ENCODE measurements at places on chromosomes 12 and 14. TPM values are rescaled to one million over a fixed set of nuclear protein-coding genes. Genes with fewer than 3 reads are reported as not detected.

- DNase-seq, result no peak
- H3K4me3 ChIP-seq, result no peak overlapping the region
Measured at GRCh38 chr12:106767206-106767605, 7.3 kb upstream of the RIC8B start.

- no peak overlapping the region for H3K27ac ChIP-seq
- DNase-seq, result no peak
- peaks cover 100% of the 10 kb centered on the region for H3K27me3 ChIP-seq
Measured at GRCh38 chr12:113478351-113479011, 6.8 kb upstream of the LHX5 start.

DNA sequence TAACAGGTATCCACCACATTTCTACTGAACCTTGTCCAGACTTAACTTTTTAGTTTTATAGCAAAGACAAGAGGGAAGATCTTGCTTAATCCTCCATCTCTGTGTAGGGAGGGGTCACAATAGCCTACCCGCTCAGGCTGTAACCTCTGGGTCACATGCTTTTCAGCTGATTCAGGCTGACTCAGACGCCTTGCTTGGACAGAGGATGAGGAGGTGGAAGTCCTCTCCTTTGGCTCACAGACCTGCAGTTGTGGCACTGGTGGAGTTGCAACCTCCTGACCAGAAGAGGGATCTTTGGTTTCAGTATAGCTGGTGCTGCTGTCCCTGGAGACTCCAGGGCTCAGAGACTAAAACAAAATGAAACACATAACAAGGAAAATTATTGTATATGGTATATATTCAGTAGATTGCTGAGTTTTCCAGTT, 16.2 kb downstream of the ACIN1 start:
- no peaks in the 10 kb centered on the region for H3K4me1 ChIP-seq
- peaks cover 75% of the 10 kb centered on the region for H3K36me3 ChIP-seq
- H3K27me3 ChIP-seq, result no peaks in the 10 kb centered on the region
- peak overlapping the region; percentile 7 for H3K27ac ChIP-seq
- H3K4me3 ChIP-seq, result no peak overlapping the region

GRCh38 chr12:119615518-119616475, 22.2 kb downstream of the TMEM233 start:
- H3K4me1 ChIP-seq, result no peaks in the 10 kb centered on the region
- H3K36me3 ChIP-seq, result no peaks in the 10 kb centered on the region
- no peaks in the 10 kb centered on the region for H3K27me3 ChIP-seq
- no peak for DNase-seq
- no peak overlapping the region for H3K4me3 ChIP-seq

DNA sequence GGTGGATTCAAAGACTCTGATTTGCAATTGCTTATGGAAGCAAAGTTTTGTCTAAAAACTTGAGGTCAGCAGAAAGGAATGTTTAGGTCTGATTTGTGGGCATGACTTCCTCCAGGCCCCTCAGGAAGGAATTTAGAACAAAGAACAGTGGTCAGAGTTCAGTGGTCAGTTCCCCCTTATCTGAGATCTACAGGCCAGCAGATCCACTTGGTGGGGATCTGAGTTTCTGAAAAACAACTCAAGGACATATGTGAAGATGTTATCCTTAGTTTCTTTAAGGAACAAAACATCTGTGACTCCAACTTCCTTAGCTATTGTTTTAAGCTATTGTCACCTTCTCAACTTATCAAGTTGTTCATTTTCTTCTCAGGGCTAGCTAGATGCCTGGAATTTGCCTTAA, 28.0 kb upstream of the NAA30 start:
- H3K36me3 ChIP-seq, result no peaks in the 10 kb centered on the region
- H3K4me3 ChIP-seq, result no peak overlapping the region
- H3K27me3 ChIP-seq, result no peaks in the 10 kb centered on the region
- no peak for DNase-seq
- H3K4me1 ChIP-seq, result peaks cover 7% of the 10 kb centered on the region

Gene PDZRN4
- total RNA-seq, result 5.0 TPM

Gene LRP6
- total RNA-seq, result 25.4 TPM
